ENCODE measurements at places on chromosomes 2 and 18. TPM values are rescaled to one million over a fixed set of nuclear protein-coding genes. Genes with fewer than 3 reads are reported as not detected.
A peak's percentile ranks its signal among the peaks of the same experiment; 100 is the strongest.

DNA sequence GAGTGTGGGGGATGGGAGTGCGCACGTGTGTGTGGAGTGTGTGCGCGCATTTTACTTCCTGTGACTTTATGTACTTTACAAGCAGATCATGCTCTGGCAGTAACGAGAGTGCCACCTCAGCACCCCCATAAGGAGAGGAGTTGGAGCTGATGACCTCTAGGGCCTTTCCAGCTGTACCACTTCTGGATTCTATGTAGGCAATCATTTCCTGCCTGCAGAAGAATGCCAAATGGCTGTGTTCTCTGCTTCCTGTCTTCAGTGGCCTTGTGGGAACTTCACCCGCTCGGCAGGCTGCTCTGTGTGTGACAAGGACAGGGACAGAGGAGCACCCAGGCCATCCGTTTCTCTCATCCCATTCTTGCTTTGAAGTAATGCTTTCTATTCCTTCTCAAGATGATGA lies 22.8 kb upstream of the ZNF385B start:
- no peak for DNase-seq

GRCh38 chr2:28507796-28508764 lies 12.2 kb downstream of the PLB1 start:
- DNase-seq = peak; percentile 47

GRCh38 chr2:134137182-134137611 lies 116.7 kb upstream of the MGAT5 start:
- no peak for DNase-seq

- no peak for DNase-seq
These were observed 56.0 kb downstream of the DCDC2C start for GRCh38 chr2:3759331-3759730.

GRCh38 chr2:143300536-143300935 lies 171.3 kb downstream of the ARHGAP15 start:
- DNase-seq = no peak

GRCh38 chr2:197614532-197614931 lies 60.9 kb downstream of the RFTN2 start:
- peak; percentile 51 for DNase-seq

- DNase-seq = no peak
These were observed 16.4 kb upstream of the RPRD1A start for GRCh38 chr18:36083729-36084128.

DNA sequence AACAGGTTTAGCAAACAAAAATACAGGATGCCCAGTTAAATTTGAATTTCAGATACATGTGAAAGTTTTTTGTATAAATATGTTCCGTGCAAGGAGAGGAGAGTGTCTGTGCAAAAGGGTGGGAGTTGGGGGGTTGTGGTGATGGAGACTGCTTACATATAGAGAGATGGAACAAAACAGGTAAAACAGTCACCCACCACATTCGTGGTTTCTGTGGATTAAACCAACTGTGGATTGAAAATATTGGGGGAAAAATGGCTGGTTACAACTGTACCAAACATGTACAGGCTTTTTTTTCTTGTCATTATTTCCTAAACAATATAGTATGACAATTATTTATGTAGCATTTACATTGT lies 245.7 kb downstream of the TNS1 start:
- no peak for DNase-seq

- no peak for DNase-seq
These were observed 22.7 kb downstream of the TMEM87B start for GRCh38 chr2:112077814-112078213.

DNA sequence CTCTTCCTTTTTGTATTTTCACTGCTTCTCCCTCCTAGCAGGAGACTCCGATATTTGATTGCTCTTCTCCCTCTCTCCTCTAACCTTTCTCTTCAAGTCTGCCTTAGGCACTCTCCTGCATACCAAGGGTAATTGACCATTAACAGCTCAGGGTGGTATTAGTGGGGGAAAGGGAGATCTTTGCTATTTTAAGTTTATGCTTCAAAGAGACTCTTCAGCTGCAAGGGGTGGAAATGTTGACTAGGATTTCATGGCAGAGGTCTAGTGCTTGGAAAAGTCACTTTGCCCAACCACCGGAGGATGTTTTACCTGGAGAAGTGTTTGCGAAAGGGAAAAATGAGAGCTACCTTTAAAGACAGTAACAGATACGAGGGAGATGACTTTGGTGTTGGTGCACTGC lies 453.7 kb downstream of the SLC4A3 start:
- DNase-seq = no peak

- DNase-seq = no peak
These were observed 235.9 kb downstream of the KLHL29 start for GRCh38 chr2:23620841-23621341.

DNA sequence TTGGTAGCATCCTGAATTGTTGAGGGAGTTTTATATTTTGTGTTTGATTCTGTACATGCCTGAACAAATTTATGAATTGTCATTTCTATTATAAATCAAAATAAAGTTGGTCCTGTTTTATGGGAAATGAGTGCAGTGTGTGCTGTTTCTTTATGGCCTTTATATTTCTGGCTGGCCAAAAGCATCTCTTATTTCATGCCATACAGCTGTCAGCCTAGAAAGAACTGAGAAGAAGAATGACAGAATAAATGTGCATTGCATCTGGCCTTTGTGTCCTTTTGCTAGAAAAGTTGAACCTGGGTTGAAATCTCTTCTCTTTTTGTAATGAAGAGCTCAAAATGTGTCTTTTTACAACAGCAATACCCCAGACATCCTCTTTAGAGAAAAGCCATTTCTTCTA lies 474.7 kb upstream of the LRATD1 start:
- no peak for DNase-seq

DNA sequence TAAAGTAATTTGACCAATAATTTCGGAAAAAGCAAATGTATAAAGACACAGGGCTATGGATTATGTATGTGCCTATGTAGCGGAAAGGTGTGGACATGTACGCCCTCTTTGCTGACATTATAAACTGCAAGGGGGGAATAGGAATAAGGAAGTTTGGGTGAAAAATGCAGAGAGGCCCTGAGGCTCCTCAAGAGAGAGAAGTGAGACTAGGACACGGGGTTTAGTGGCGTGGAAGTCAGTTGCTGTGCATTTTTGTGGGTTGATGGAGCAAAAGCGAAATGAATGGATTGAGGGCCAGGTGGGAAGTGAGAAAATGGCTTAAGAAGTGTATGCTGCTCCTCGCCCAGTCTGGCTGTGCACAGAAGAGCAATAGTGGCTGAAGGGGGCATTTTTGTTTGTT lies 96.2 kb upstream of the B3GNT7 start:
- no peak for DNase-seq

GRCh38 chr18:11886577-11887110 lies 21.5 kb downstream of the MPPE1 start:
- DNase-seq = no peak

The ANKZF1 gene
- 56.7 TPM for total RNA-seq

The UGT1A4 gene
- 0.93 TPM for total RNA-seq

The EGR4 gene
- not detected for total RNA-seq

The MDH1B gene
- 0.50 TPM for total RNA-seq

The TGFA gene
- total RNA-seq = 25.8 TPM

The ITGAV gene
- total RNA-seq = 54.6 TPM

The ABCG5 gene
- 0.29 TPM for total RNA-seq

The CTLA4 gene
- total RNA-seq = 0.56 TPM

All from colonic mucosa (tissue), 4 donors.